ENCODE measurements at places on chromosomes 5 and 9.

DNA sequence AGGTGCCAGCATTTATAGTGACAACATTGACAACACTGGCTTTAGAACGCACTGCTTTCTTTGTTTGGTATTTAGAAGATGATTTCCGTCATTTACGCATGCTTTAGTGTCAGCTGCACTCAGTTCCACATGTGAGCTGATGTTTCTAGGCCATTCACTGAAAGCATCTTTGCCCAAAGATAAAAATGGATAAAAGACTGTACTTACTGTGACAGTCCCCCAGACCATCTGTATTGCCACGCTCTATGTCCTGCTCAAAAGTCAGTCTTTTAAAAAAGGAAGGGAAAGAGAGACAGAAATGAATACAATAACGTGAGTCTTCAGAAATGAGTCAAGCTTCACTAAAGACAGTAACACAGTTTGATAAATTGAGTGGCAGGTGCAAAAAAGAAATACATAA is 99.3 kb downstream of the SEMA6A start:
- DNase-seq, result no peak

- DNase-seq, result no peak
Observed at GRCh38 chr9:97487107-97487506, 14.4 kb upstream of the TMOD1 start.

DNA sequence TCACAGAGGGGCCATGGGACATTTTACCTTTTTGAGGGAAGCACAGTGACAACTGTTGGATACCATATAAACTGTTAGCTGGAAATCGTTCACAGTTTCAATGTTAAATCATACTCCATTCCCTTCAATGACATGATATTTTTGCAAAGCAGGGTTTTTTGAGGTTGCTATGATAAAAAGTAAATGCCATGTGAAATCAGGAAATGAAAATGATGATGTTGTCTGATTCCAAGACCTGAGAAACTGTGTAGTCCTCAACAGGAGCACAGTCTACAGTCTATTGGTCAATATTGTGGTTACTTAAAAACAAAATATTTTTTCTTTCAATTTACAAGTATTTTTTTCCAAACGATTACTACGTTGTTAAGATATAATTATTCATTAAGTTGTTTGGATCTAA is 24.0 kb upstream of the ADAM19 start:
- DNase-seq, result no peak

DNA sequence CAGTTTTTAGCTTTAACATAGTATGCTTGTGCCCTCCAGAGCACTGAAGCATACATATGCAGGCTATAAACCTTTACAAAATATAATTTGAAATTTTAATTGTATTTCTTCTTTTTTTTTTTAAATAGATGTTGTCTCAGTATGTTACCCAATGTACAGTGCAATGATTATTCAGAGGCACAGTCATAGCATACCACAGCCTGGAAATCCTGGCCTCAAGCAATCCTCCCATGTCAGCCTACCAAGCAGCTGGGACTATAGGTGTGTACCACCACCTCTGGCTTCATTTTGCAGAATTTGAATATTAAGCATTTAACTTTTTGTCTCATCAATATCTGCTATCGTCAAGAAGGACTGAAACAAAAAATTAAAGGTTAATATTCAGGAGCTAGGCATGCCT is 16.9 kb upstream of the ZNF782 start:
- no peak for DNase-seq

- peak; percentile 76 for DNase-seq
Observed at GRCh38 chr5:113487781-113488644, at the start of gene MCC. MCC (minus strand) TSS chr5:113488453.

- DNase-seq, result no peak
Observed at GRCh38 chr5:3599226-3600105, 3.8 kb downstream of the IRX1 start.

GRCh38 chr5:78550891-78551290 is 97.7 kb downstream of the LHFPL2 start:
- DNase-seq, result no peak

DNA sequence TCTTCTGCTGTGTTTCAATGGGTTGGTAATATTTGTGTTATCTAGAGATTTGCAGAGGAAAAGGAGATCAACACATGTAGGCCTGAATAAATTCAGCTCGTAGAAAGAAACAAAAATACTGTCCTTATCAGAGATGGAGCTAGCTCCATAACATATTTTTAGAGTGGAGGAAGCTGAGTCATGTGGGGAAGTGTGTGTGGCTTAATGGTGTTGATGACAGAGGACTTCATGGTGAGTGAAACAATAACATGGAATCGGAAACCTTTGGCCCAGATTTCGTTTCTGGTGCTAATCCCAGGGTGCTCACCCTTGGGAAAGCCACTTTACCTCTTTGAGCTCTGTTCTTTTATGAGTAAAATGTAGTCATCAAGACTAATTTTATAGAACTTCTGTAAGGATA is 825.0 kb downstream of the TLR4 start:
- DNase-seq, result no peak

DNA sequence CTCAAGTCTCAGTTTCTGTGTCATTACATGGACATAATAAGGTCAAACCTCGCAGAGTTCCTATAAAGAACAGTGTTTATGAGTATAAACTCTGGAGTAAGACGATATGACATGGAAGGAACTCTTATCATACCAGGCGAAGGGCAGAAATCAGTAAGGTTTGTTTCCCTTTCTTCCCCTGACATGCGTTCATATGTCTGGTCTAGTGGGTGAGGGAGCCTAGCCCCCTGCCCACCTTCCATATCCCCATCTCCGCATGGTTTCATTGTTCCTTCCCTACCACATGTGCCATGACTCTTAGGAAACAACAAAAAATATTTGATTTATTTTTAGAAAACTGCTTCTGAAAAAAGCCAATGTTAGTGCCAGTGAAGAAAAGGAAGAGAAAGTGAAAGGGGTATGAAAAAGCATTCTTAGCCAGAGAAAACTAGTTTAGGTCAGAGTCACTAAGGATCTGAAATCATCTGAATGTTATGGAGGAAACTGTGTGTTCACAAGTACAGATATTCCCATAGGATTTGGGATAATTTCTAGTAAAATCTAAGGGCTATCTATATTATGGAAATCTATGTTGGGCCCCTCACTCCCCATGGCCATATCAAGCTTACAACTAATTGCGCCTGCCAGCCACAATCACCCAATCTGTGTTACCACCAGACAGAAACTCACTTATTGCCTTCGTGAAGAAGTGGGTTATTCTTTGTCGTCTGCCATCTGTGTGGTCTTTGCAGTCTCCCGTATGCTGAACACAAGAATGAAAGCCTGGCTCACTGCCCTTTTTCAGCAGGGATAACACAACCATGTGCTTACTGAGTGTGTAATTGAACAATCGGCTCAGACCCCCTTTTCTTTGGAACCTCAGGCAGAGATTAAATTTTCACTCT is 19.9 kb upstream of the HMHB1 start:
- no peak for DNase-seq

- DNase-seq, result no peak
Observed at GRCh38 chr5:143738417-143739401, 73.3 kb upstream of the HMHB1 start.

GRCh38 chr9:69400470-69400869 is 75.5 kb downstream of the ENTREP1 start:
- no peak for DNase-seq

DNA sequence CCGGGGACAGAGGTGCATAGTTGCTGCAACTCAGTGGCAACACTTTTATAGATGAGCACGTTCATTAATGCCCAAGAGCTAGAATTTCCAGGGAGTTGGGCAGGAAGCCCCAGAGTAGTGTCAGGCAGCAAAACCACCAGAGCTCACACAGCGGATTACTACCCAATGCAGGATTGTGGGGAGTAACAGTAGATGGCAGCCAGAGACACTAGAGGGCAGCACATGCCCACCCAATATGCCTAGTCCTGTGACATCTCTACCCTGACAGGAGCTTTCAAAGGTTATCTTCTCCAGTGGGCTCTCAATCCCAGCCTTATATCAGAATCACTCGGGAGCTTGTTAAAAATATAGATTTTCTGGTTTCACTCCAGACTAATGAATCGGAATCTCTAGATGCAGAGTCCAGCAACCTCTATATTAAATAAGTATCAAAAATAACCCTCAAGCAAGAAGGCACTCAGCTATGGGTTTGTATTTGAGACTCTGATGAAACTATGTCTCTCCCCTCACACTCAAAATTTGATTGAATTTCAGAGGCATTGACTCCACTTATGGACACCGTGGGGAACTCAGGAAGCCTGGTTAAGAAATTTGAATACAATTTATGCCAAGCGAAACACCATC is 58.4 kb upstream of the PHF24 start:
- DNase-seq, result peak; percentile 78
